ENCODE measurements at places on chromosomes 5 and 9.

DNA sequence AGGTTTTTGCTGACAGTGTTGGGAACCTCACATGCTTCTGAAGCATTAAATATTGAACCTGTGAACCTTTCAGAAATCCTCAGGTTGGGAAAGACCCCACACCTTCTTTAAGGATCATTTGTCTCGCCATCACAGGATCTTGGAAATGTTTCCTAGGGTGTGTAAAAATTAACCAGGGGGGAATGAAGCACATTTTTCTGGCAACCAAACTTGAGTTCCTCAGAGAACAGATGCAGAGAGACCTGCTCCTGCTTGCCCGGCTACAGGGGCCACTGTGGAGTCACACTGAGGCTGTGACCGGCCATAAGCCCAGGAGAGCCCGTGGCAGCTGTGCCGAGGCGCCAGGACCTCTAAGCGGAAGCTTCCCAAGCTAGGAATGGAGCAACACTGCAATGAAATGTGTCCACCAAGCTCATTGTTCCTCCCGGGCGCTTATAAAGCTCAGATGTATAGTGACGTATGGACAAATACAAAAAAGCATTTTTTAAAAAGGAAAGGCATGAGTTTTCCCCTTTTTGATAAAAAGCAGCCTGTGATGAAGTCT lies 7.7 kb downstream of the CXCL14 start:
- no peak for DNase-seq

- DNase-seq, result no peak
Observed at GRCh38 chr5:45281081-45281480, 415.1 kb downstream of the HCN1 start.

DNA sequence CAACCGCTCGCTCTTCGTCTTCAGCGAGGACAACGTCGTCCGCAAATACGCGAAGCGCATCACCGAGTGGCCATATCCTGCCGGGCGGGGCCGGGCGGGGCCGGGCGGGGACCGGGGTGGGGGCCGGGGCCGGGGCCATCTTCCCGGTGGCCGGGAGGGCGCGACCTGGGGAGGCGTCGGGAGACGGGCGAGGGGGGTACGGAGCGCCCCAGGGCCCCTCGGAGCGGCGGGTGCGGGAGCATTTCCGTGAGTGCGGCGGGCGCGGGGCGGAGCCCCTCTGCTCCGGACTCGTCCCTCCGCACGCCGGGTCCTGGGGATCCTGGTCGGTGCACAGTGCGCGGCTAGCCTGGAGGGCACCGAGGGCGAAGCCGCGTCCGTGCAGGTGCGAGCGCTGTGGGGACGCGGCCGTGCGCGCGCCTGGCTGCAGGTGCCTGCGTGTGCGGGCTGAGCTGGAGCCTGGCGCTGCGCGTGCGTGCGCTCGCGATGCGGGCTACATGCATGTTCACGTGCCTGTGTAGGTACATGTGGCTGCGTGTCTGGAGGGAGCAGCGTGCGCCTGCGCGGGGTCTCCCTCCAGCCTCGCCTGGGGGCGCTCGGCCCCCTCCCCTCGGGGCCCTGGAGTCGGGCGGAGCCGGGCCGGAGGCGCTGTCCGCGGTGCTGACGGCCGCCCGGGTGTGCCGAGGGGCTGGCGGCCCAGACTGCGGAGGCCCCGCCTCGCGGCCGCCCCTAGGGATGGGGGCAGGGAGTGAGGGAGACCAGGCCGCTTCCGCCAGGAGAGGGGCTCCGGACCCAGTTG lies 762 bp downstream of the CACNA1B start:
- no peak for DNase-seq

- no peak for DNase-seq
Observed at GRCh38 chr5:14850419-14851049, 21.0 kb downstream of the ANKH start.

DNA sequence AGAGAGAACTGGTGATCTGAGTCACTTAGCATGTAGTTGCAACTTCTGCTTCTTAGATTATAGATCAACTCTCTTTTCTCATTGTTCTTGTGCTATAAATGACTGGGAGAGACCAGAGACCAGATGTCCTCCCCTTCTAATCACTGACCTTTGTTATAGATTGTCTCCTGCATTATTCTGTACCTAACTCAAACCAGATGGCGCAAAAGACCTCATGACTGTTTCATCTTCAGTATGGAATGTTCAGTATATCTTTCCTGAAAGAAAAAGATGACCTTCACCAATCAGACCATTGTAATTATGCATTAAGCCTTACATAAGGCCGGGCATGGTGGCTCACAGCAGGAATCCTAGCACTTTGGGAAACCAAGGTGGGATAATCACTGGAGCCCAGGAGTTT lies 30.5 kb upstream of the ADAM19 start:
- DNase-seq, result no peak

GRCh38 chr5:156529892-156530291 lies 202.9 kb downstream of the SGCD start:
- no peak for DNase-seq

GRCh38 chr5:79224286-79224984 lies 11.5 kb upstream of the JMY start:
- DNase-seq, result no peak

DNA sequence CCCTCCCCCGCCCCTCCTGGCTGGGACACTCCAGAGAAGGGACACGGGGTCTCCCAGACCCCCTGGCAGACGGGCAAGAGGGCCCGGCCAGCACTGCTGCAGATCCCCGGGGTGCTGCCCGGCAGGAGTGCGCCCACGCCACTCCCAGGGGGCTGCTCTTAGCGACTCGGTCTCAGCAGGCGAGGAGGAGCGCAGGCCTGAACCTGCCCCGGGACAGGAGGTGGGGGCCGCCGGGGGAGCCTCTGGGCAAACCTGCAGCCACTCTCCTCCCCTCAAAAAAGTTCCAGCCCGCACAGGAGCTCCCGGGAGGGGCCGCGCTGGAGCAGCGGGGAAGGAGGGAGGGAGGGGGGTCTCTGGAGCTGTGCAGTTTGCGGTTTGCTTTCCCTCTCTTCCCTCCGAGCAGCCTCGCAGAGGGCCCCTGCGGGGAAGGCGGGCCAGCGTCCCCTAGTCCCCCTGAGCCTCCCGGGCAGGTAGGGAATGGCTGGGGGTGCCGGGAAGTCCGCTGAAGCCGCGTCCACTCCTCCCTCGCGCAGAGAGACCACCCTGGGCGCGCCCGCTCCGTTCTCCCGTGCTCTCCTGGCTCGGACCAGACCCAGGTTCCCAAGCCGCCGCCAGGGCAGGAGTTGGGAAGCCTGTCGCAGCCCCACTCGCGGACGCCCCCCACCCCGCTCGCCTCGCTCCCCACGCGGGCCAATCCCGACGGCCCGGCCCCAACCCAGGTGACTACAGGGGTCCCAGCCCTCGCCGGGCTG lies 44.2 kb downstream of the NACC2 start:
- no peak for DNase-seq

DNA sequence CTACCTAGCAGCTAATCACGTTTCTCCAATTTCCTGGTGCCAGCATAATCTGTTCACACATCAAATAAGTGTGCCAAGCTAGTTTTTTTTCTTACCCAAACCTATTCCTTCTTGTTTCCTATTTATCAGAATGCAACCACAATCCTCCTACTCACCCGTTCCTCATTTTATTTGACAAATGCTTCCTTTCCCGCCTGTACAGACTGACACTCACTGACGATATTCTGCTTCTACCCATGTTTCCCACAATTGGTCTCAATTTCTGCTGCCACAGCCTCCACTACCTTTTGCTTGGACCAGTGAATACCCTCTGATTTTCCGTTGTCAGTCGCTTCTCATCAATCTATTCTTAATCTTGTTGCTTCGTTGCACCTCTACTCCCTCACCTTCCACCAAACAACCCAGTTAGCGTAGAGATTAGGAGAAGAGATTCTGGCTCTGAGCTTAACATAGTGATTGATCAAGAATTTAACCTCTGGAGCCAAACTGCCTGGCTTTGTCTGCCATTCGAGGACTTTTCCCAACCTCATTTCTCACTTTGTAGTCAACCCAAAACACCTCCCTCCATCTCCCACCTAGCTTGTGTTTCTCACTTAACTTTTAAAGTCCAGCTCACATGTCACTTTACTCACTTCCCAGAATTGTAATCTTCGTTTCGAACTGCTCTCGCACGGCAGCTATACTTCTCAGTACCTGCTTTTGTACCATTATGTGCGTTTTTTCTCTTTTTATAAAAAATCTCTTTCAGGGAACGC lies 729 bp upstream of the TMEM38B start:
- DNase-seq, result no peak

DNA sequence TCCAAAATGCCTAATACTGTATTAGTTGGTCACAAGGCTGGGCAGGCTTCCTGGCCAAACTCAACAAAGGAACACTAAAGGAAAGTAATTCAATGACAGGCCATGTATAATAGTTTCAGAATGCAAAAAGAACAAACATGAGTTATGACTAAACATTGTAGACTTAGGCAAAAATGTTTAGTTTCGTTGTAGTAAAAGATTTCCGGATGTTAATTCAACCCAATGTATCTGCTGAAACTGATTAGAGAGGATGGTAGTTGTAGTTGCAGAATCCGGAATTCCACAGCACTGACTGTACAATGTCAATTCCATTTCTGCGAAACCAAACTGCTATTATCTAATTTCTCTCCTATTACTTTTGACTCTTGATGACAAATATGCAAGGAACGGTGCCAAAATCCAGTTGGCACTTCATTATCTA lies 117.9 kb upstream of the FST start:
- DNase-seq, result no peak

DNA sequence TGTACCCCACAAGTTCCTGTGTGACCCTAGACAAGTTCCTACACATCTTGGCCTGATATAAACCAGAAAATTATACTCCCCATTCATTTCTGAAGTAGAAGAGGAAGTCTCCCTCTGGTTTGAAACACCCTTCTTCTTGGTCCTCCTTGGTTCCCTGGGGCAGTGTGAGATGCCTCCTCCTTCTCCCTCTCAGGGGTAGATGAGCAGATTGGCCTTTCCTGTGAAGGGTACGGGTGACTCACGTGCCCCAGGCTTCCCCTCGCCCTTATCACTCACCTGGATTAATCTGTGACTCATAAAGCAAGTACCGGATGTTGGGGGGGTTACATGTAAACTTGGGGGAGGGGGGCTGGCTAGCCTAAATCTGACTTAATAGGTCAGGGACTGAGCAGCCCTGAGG lies 11.1 kb upstream of the AQP3 start:
- no peak for DNase-seq

Data from memory B cell (primary cell).